ENCODE measurements at places on chromosomes 7 and 10. TPM values are rescaled to one million over a fixed set of nuclear protein-coding genes. Genes with fewer than 3 reads are reported as not detected.
A peak's percentile ranks its signal among the peaks of the same experiment; 100 is the strongest.

DNA sequence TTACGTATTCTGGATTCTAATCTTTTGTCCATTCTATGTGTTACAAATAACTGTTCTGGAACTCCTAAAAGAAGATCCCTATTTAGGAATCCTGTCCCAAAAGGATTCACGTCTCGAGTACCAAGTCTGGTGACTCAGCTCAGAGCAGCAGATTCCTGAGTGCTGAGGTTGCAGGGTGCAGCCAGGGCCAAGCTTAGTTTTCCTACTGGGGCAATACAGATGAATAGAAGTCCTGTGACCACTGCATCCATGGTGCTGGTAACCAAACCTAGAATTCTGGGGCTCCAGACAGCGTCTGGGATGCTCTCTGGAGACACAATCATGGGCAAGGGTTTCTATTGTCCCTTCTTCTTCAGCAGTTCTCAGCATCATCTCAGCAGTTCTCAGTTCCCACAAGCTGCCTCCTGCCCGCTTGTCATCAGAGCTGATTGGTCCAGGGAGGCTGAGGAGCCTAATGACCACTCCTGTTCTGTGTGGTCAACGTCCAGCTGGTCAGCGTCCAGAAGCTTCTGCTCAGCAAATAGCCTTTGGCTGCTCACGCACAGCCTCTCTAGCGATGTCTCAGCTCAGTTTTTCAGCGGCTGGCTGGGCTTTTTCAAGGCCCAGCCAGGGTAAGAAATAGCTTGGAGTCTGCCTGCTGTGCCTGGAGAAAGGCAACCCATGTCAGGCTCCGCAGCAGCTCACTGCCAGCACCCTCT lies 50.4 kb upstream of the C7orf33 start:
- DNase-seq = no peak
- H3K27ac ChIP-seq = no peak overlapping the region
- H3K4me3 ChIP-seq = no peak overlapping the region
- peaks cover 6% of the 10 kb centered on the region for H3K27me3 ChIP-seq

Gene LRRTM3
- total RNA-seq = not detected

Gene UNCX
- total RNA-seq = not detected

Gene VWDE
- total RNA-seq = 2.3 TPM

Gene PTF1A
- total RNA-seq = not detected

- no peak for DNase-seq
- H3K36me3 ChIP-seq = no peaks in the 10 kb centered on the region
- H3K4me3 ChIP-seq = no peak overlapping the region
- H3K27me3 ChIP-seq = peaks cover 5% of the 10 kb centered on the region
Observed at GRCh38 chr10:968546-969199, 19.6 kb upstream of the GTPBP4 start.

DNA sequence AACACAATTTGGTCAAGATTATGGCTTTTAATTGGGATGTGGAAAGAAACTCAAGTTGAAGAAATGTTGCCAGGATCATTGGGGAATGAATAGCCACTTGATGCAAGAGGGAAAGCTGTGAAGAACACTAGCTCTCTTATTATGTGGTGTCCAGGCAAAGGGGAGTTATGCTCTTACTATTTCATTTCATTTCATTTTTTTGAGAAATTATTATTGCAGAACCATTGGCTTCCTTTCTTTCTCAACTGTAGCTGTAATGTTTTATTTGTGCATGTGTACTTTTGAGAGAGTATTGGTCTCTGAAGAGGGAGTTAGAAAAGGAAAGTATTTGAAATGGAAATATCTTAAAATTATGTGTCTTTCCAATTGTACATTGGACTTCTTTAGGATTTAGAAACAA lies 312.6 kb upstream of the BMPER start:
- no peak for DNase-seq
- no peak overlapping the region for H3K4me3 ChIP-seq
- H3K36me3 ChIP-seq = no peaks in the 10 kb centered on the region
- no peaks in the 10 kb centered on the region for H3K27me3 ChIP-seq

DNA sequence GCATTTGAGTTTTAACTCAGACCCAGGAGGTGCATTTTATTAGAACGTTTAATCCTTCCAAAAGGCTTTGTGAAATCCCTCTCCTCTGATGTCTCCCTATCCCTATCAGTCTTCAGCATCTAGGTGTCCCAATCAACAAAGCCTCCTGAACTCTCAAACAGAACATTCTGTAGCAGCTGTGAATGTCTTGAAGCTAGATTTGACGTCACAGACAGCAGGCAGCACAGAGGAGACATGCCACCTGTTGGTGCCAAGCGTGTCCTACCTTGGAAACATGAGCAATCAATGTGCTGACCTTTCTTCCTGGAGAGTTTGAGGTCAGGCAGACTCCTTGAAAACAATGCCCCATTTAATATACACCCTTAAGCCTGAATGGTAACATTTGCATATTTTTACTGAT lies 125.5 kb downstream of the RNLS start:
- no peaks in the 10 kb centered on the region for H3K4me1 ChIP-seq
- no peak for DNase-seq
- H3K4me3 ChIP-seq = no peak overlapping the region
- no peak overlapping the region for H3K27ac ChIP-seq
- H3K36me3 ChIP-seq = no peaks in the 10 kb centered on the region

DNA sequence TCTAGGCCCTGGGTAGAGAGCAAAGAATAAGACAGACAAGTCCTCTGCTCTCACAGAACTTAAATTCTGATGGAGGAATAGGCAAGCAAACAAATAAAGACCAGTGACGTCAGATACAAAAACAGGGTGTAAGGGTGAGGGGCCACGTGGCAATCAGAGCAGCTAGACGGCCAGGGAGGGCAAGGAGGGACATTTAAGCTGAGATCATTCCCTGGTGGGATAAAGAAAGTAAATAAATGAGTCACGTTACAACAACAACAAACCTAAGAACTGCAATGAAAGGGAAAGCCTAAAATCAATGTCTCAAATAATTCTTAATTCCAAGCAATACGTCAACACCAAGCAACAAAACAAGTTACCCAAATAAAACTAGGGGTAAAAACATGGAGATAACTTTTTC lies 21.8 kb downstream of the STN1 start:
- H3K27me3 ChIP-seq = no peaks in the 10 kb centered on the region
- no peak for DNase-seq
- H3K27ac ChIP-seq = peak overlapping the region; percentile 84
- H3K4me3 ChIP-seq = no peak overlapping the region

GRCh38 chr7:124765401-124766352 lies at the start of gene GPR37:
Gene GPR37 (minus strand): TSS chr7:124765792. CDS start chr7:124764976, 816 bp downstream.
- peaks cover 13% of the 10 kb centered on the region for H3K4me1 ChIP-seq
- H3K27ac ChIP-seq = no peak within 1 kb of the TSS
- peaks cover 35% of the 10 kb centered on the region for H3K27me3 ChIP-seq
- DNase-seq = peak; percentile 67
- H3K36me3 ChIP-seq = no peaks in the 10 kb centered on the region

DNA sequence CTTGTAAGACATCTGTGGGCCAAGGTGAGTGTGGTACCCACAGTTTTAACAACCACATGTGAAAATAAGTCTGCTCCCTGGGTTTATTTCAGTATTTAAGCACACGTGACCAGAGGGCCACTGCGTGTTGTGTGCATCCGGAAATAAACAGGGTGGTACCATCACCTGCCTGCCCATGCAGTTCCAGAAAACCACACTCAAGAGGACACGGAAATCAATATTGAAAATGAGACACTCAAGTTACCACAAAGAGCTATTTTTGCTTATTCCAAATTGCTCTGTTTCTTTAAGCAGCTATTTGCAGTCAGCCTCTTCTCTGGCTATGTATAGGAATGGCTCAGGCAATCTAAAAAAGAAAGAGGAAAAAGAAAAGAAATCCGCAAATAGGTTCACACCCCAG lies 71.8 kb upstream of the LOXL4 start:
- H3K27me3 ChIP-seq = peaks cover 17% of the 10 kb centered on the region
- H3K4me3 ChIP-seq = no peak overlapping the region

DNA sequence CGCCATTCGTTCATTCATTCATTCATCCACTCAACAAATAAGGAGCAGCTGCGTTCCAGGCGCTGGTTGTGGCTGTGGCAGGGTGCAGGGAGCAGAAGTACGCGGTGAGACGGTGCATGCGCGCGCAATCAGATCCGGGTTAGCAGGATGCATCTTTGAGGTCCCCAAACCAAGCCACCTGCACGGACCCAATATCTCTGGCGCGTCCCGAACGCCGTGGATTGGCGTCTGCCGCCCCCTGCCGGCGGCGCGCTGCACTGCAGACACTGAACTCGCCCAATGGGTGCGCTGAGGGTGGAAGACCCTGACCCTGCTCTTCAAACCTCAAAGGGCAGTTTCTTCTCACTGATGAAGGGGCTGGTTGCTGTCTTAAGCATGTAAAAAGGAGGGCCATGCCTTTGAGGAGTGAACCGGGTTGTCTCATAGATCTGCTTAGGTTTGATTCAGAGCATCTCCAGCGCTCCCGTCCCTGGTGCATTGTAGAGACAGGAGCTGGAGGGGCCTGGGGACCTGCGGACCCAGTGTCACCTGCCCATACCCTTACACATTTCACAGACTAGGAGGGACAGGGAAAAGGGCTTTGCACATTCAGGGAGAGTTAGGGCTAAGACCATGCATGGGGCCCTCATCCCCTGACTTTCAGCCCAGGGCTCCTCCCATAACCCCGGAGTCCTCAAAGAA lies 102.5 kb downstream of the RAMP3 start:
- DNase-seq = peak; percentile 84
- peaks cover 9% of the 10 kb centered on the region for H3K27me3 ChIP-seq
- no peak overlapping the region for H3K27ac ChIP-seq
- no peaks in the 10 kb centered on the region for H3K36me3 ChIP-seq

DNA sequence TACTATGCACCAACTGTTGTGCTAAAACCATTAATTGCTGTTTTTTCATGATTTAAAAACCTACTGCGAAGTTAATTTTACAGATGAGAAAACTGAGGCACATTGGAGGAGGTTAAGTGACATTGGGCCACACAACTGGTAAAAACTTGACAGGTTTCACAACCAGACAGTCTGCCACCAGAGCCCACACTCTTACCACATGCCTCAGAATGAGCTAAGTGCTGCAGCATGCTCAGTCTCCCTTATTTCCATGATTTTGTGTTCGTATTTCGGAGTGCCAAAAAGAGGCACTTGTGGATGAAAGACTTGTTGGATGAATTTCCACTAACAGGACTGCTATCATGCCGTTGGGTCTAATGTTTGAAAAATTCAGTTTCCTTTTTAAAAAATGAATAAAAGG lies 77.4 kb downstream of the PCLO start:
- no peaks in the 10 kb centered on the region for H3K27me3 ChIP-seq
- no peak overlapping the region for H3K27ac ChIP-seq
- H3K4me3 ChIP-seq = no peak overlapping the region
- DNase-seq = no peak

Gene CHN2
- 0.39 TPM for total RNA-seq

Gene DRGX
- total RNA-seq = not detected

DNA sequence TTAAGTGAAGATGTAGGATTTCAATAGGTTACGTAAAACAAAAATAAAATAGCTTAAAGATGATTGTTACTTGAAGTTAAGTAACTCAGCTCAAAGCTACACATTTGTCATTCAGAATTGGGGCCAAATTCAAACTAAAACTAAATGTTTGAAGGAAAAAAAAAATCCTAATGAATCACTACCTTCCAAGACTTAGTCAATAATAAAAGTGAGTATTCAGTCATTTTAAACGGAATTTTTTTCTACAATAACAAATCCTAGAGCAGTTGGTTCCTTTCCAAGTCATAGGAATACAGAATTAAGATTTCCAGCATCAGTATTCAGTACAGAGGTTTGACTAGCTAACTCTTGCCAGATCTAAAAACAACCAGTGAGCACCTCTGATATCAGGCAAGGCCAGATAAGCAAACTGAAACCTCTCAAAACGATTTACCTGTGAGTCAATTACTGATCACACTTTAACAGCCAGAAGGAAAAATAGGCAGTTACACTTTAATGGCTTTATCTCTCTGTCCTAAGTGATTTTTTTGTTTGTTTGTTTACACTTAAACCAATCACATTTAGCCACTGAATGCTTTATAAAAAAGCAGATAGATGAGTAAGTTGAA lies 669.8 kb upstream of the ANKRD30A start:
- no peak for DNase-seq
- H3K4me3 ChIP-seq = no peak overlapping the region
- H3K36me3 ChIP-seq = no peaks in the 10 kb centered on the region
- H3K27ac ChIP-seq = no peak overlapping the region
- no peaks in the 10 kb centered on the region for H3K4me1 ChIP-seq

GRCh38 chr7:1313613-1314012 lies 80.9 kb downstream of the UNCX start:
- no peaks in the 10 kb centered on the region for H3K4me1 ChIP-seq
- no peak overlapping the region for H3K4me3 ChIP-seq
- no peaks in the 10 kb centered on the region for H3K27me3 ChIP-seq

Measured in activated CD4-positive, alpha-beta T cell treated with anti-CD3 and anti-CD28 coated beads for 36 hours (primary cell).